ENCODE measurements at places on chromosomes 7 and 10.

GRCh38 chr7:155494551-155494950 lies 36.6 kb downstream of the EN2 start:
- DNase-seq = no peak

- no peak for DNase-seq
Observed at GRCh38 chr7:95867309-95867708, 95.0 kb downstream of the DYNC1I1 start.

GRCh38 chr10:15857107-15857575 lies 3.2 kb downstream of the MINDY3 start:
- no peak for DNase-seq

DNA sequence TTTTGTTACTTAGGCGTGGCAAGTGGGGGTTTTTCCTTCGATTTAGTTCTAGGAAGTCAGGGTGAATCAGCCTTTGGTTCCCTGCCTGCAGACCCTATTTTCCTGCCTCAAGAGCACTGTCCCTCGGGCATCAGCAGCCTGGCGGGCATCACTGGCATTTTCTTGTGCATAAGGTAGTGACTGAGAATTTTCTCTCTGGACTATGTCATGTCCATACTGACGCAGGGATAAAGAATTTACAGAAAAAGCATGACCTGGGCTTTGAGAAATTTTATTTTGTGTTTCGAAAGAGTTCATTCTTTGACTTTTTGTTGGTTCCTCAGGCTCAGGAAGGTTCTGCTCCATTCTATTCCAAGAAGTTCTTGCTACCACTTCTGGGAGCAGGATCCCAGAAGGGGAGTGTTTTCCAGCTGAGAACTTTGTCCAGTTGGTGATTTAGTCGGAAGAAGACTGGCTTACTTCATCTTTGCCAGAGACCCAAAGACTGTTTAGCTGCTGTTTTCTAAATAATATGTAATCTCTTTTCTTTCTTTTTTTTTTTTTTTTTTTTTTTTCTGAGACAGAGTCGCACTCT lies 213.9 kb upstream of the SH2B2 start:
- DNase-seq = no peak

GRCh38 chr7:151693140-151693539 lies 173.4 kb upstream of the RHEB start:
- no peak for DNase-seq

- peak; percentile 38 for DNase-seq
Observed at GRCh38 chr10:51892965-51893658, 193.7 kb upstream of the CSTF2T start.

DNA sequence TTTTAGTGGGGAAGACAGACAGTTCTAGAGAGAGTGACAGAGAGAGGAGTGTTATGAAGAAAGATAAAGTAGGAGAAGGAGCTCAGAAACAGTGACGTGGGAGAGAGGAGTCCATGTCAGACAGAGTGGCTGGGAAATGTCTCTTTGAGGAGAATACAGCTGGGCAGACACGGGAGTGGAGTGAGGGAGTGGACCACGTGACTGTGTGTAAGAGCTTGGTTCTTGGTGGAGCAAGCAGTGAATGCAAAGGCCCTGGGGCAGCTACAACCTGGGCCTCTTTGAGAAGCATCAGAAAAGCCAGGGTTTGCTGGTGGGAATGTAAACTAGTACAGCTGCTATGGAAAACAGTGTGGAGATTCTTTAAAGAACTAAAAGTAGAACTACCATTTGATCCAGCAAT lies 11.9 kb upstream of the PLEKHS1 start:
- no peak for DNase-seq

- DNase-seq = no peak
Observed at GRCh38 chr10:11334436-11334835, 277.0 kb downstream of the USP6NL start.

DNA sequence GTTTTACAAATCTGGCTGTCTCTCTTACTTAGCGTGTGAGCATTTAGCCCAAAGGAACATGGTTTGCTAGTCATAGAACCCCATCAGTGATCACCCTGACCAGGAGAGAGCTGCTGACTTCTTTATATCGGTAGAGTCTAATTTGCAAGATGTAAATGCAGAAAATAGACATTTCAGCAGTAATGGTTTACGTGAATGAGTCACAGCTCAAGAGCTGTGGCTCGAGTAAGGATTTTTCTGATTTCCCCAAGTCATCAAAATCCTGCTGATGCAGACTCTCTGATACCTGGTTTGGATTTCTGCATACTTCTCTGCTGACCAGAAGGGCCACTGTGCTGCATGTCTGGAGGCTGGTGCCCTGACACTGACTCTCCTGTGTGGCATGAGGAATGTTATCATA lies 25.7 kb downstream of the NUB1 start:
- DNase-seq = no peak

DNA sequence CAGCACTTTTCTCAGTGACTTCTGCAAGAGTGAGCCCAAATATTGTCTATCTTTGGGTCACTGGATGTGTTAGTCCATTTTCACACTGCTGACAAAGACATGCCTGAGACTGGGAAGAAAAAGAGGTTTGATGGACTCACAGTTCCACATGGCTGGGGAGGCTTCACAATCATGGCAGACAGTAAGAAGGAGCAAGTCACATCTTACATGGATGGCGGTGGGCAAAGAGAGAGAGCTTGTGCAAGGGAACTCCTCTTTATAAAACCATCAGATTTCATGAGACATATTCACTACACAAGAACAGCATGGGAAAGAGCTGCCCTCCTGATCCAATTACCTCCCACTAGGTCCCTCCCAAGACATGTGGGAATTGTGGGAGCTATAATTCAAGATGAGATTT lies 6.1 kb upstream of the HSPA12A start:
- no peak for DNase-seq

DNA sequence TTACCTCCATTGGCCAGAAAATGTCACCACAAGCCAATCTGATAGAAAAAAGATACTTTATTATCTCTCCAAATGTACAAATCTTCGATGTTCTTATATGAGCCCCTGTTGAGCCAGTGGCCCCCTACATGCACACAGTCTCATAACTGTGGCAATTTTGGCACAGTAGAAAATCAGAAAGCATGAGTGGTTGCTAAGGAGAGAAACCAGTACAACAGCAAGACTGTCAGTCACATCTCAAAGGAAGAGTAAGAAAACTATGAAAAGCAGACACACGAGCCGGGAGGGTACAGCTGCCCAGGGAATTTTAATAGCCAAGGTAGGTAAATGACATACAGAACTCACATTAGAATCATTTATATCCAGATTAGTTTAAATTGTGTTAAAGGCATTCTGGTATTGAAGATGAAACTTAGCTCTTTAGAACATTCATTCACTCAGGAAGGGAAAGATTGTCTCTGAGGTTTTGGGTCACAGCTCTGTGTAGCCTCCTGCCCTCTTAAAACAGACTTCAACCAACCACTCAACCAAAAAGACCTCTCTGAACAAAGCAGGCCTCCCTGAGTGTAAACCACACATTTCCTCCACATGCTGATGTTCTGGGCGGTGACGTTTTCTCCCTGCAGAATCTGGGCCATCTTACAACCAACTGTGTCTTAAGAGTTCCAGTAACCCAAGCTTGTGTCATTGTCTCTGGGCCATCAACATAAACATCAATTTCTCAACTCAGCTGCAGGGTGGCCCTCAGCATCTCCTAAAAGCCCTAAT lies 80.8 kb upstream of the ADAM12 start:
- DNase-seq = peak; percentile 69

GRCh38 chr7:139738101-139738489 lies 39.7 kb downstream of the HIPK2 start:
- DNase-seq = no peak

DNA sequence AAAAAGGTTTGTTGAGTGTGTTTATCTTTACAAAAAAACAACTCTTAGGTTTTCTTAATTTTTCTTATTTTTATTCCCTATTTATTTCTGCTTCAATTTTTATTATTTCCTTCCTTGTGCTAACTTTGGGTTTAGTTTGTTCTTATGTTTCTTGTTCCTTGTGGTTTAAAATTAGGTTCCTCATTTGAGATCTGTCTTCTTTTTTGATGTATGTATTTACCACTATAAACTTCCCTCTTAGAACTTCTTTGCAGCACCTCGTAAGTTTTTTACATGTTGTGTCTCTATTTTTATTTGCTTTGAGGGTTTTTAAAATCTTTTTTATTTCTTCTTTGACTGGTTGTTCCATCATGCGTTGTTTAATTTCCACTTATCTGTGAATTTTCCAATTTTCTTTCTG lies 1217.1 kb upstream of the CELF2 start:
- DNase-seq = peak; percentile 90

DNA sequence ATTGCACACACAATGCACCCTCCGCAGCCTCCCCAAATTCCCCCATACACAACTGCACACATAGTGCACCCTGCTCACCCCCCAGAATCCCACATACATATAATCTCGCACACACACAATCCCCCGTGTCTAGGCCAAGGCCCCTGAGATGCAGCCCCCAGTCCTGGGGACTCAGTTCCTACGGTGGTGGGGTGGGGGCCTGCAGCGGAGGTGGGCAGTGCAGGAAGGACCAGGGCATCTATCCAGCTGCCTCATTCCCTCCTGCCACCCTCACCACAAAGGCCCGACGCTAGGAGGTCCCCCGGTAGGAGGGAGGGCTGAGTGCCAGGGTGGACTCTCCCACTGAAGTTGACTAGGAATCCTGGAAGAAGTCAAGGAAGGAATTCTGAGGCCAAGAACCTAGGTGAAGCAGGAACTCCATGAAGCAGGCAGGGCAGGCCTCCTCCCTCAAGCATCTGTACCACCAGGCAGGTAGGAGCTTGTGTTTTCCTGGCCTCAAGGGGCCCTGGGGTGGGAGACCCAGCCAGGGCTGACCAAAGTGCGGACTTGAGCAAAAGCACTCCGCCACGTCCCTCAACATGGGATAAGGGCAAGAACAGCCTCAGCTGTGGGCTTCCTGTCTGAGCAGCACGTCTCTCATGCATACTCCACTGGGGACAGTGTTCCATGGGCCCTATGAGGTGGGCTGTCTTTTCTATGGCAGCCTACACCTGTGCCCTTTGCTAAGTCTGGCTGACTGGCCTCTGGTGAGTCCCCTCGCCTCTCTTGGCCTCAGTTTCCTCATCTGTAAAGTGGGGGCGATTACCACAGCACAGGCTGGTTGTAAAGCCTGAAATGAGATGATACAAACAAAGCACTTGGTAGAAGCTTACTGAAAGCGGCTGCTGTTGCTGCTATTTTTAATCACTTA lies 145.7 kb downstream of the MAPK8 start:
- DNase-seq = no peak

DNA sequence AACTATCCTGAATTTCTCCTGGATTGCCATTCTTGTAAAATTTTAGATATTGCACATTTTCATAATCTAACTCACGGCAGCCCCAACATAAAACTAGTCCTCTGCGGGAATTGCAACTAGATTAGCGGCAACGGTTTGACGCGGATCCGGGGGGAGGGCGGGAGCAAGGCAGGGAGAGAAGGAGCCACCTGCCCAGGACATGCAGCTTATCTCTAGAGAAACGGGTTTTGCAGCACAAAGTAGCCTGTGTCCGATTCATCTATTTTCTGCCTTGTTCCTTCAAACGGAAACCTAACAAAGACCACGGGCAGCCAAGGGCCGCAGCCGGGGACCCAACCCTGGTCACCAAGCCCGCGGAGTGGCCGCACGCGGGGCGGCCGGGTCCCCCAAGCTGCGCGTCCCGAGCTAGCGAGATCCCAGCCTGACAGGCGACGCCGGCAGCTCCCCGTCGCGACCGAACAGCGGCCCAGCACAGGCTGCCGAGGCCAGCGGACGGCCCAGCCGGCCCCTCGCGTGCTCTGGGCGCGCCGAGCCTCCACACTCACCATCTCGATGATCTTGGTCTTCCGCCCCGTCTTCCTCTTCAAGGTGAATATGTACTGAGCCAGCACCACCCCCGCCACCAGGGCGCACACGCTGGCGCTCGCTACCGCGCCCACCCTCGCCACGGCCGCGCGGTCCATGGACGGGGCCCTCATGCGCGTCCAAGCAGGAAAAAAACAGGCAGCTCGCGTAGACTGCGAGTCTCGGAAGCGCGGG lies at the start of gene NT5C3A:
Gene NT5C3A, minus strand, starts transcription at position 754 of the 759 bp plus-strand sequence. Its CDS starts 71 bp downstream, at position 683.
- peak; percentile 57 for DNase-seq

DNA sequence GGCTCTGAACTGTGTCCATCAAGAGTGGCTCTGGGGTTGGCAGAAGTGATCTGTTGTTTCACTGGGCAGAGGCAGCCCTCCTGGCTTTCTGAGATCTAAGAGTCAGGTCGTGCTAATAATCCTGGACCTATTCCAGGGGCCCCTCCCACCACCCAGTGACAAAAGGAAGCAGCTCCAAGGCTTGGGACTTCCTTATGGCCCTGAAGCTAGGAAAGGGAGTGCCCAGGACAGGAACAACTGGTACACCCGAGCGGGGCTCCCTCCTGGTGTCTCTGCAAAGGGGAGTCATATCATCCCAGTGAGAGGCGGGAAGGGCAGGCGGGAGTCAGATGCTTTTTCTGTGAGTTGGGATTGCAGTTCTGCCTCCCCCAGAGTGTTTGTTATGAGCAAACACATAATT lies 32.3 kb downstream of the RPS24 start:
- no peak for DNase-seq

GRCh38 chr10:119079599-119080520 lies 757 bp downstream of the EIF3A start:
- peak; percentile 75 for DNase-seq

GRCh38 chr7:147858421-147858820 lies 732.1 kb upstream of the C7orf33 start:
- no peak for DNase-seq

- peak; percentile 71 for DNase-seq
Observed at GRCh38 chr7:74453322-74454011, at the start of gene GTF2IRD1. TSS of gene GTF2IRD1 (plus strand) at chr7:74453906. CDS start at chr7:74508081, 54,175 bp downstream.

DNA sequence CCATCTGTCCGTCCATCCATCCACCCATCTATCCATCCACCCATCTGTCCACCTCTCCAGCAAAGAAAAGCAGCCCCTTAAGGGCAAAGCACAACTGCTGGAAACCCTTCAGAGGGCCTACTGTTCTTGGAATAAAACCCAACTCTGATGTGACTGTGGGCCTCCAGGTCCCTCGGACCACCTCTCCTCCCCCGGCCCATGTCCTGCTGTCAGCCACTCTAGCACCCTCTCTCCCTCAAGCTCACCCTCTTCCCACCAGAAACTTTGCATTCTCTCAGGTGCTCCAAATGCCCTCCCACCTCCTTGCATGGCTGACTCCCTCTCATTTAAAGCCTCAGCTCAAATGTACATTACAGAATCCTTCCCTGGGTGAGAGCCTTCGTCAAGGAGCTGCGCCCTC lies 110.3 kb downstream of the ARHGAP22 start:
- DNase-seq = no peak

DNA sequence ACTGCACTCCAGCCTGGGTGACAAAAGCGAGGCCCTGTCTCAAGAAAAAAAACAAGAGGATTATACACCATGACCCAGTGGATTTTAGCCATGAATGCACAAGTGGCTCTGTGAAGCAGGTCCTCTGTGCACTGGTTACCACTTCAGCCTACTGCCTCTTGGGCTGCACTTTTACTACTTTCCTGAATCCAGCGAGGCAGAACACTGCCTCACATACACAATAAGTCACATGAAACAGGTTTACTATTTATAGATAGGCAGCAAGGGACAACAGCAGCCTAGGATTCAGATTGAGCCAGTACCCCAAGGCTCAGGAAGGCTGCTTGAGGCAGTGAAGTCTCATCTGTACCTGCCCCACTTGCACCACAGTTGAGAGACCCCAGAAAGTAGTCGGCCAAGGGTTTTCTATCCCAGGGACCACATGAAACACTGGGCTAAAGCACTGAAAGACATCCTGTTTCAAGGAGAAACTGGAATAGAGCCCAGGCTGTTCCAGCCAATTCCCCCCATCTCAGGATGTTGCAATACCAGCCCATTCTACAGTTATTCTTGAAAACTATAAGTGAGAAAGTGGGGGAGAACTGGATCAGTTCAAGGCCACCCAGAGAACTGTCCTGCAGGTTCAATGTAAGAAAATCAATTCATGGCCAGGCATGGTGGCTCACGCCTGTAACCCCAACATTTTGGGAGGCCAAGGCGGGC lies 10.3 kb upstream of the OGDH start:
- DNase-seq = peak; percentile 19

Data from Kasumi-1 (cell line).